ENCODE measurements at places on chromosomes 6 and 20. TPM values are rescaled to one million over a fixed set of nuclear protein-coding genes. Genes with fewer than 3 reads are reported as not detected.

DNA sequence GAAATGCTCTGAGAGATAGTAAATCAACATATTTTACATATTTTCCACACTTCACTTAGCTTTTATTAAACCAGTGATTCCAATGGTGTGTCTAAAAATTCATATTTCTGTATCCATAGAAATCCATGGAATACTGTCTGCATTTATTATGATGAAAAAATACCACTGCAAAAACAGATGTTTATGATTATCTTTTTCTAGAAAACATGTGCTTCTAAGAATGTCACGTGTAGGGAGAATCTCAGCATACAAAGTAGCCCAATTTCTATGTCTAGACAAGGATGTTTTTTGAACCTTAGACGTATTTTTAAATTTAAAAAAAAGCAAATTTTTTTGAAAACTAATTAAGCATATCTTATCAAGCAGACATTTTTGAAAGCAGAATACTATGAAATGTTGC is 622.4 kb downstream of the TENT5A start:
- no peaks in the 10 kb centered on the region for H3K27me3 ChIP-seq
- no peaks in the 10 kb centered on the region for H3K4me1 ChIP-seq
- no peak for DNase-seq
- H3K4me3 ChIP-seq = no peak overlapping the region
- H3K27ac ChIP-seq = no peak overlapping the region
- H3K36me3 ChIP-seq = no peaks in the 10 kb centered on the region

GRCh38 chr6:81694207-81694606 is 58.3 kb downstream of the TENT5A start:
- H3K36me3 ChIP-seq = no peaks in the 10 kb centered on the region
- DNase-seq = no peak
- H3K27me3 ChIP-seq = no peaks in the 10 kb centered on the region
- H3K4me1 ChIP-seq = peaks cover 2% of the 10 kb centered on the region
- H3K4me3 ChIP-seq = no peak overlapping the region
- no peak overlapping the region for H3K27ac ChIP-seq

- no peaks in the 10 kb centered on the region for H3K36me3 ChIP-seq
- H3K4me3 ChIP-seq = no peak overlapping the region
- H3K27ac ChIP-seq = no peak overlapping the region
- DNase-seq = no peak
Observed at GRCh38 chr6:3769610-3770009, 18.1 kb upstream of the PXDC1 start.

The DEFB110 gene
- total RNA-seq = not detected

DNA sequence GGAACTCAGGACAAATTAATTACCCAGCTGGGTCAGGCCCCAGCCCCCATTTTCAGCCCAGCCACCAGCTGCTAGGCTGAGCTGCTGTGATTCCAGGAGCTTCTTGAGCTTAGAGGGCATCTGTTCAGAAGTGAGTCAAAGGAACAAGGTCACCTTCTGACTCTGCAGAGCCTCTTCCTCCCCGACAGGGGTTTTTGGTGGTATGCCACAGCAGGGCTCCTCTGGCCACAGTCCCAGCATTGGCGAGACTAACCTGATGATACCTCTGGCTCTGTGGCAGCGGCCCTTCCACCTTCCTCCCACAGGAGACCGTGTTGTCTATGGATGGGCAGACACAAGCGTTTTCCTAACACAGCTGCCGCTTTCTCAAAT is 39.7 kb downstream of the ZC3H12D start:
- no peak overlapping the region for H3K4me3 ChIP-seq
- H3K4me1 ChIP-seq = peaks cover 2% of the 10 kb centered on the region
- H3K27ac ChIP-seq = no peak overlapping the region
- no peaks in the 10 kb centered on the region for H3K27me3 ChIP-seq
- no peaks in the 10 kb centered on the region for H3K36me3 ChIP-seq
- no peak for DNase-seq

- H3K4me1 ChIP-seq = no peaks in the 10 kb centered on the region
- H3K27ac ChIP-seq = no peak overlapping the region
- no peak for DNase-seq
- no peaks in the 10 kb centered on the region for H3K36me3 ChIP-seq
- no peaks in the 10 kb centered on the region for H3K27me3 ChIP-seq
Observed at GRCh38 chr6:55495277-55495676, 83.7 kb downstream of the HMGCLL1 start.

The LY6G6C gene
- not detected for total RNA-seq

DNA sequence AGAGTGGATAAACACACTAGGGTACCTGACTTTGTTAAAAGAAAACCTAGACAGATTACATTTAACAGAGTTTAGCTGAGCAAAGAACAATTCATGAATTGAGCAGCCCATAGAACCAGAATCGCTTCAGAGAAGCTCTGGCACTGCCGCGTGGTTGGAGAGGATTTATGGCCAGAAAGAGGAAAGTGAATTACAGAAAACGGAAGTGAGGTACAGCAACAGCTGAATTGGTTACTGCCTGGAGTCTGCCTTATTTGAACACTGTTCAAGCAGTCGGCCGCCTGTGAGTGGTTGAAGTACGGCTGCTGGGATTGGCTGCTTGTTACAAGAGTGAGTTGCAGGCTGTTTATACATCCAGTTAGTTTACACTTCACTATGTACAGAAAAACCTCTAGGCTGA is 253.8 kb upstream of the CDYL start:
- H3K4me1 ChIP-seq = no peaks in the 10 kb centered on the region
- no peak overlapping the region for H3K4me3 ChIP-seq
- H3K27ac ChIP-seq = no peak overlapping the region
- no peaks in the 10 kb centered on the region for H3K27me3 ChIP-seq
- H3K36me3 ChIP-seq = no peaks in the 10 kb centered on the region
- no peak for DNase-seq

The PRSS16 gene
- total RNA-seq = not detected

- peaks cover 32% of the 10 kb centered on the region for H3K4me1 ChIP-seq
- DNase-seq = no peak
- H3K4me3 ChIP-seq = no peak overlapping the region
Observed at GRCh38 chr6:16698162-16698533, 63.1 kb downstream of the ATXN1 start.

DNA sequence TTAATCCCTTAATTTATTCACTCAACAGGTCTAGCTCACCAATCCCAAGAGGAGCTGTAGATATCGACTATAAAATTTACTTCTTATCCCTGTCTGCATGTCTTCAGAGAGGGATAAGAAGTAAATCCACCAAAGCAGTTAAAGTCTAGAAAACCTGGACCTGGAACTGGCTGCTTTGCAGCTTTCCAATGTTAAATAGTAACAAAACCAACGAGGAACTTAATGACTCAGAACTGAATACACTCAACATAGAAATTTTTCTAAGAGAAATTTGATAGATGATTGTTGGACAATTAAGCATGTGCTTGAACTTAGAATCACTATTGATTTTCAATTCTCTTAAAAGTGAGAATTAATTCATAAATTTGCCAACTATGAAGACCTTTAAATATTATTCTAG is 11.5 kb upstream of the TMEM244 start:
- H3K36me3 ChIP-seq = no peaks in the 10 kb centered on the region
- no peaks in the 10 kb centered on the region for H3K27me3 ChIP-seq

DNA sequence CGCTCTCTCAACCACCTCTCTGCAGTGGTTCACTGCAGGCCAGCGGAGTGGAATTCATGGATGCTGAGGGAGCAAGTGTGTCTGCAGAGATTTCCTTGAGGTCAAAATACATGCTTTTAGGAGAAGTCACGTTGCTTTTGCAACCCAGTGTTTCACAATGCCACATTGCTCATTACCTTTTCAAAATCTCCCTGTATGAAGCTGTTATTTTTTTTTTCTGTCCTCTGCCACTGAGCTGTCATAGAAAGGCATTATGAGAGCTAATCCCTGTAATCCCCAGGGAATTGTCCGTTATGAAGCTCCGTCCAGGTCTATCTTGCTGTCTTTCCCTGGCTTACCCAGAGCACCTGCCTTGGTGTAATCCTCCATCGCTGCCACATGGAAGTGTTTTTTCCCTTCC is 60.5 kb upstream of the SLC22A23 start:
- no peaks in the 10 kb centered on the region for H3K36me3 ChIP-seq
- H3K27ac ChIP-seq = no peak overlapping the region
- H3K4me1 ChIP-seq = peaks cover 4% of the 10 kb centered on the region

DNA sequence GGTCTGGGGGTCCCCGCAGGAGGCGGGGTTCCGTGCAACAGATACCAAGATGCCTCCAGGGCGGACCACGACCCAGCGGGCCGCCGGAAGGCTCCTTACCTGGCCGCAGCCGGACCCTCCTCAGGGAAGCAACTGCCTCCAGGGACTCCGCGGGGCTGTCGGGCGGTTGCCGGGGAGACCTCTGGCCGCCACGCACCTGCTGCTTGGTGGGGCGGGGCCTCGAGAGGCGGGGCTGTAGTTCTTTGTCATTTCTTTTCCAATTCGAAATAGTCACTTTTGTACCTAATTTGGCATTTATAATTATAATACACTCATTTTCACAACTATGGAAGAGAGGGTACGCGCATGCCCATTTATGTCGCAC is 647 bp downstream of the AK9 start:
- H3K36me3 ChIP-seq = no peaks in the 10 kb centered on the region
- no peak for DNase-seq
- peak overlapping the region; percentile 93 for H3K27ac ChIP-seq
- H3K4me1 ChIP-seq = peaks cover 6% of the 10 kb centered on the region
- H3K4me3 ChIP-seq = peak overlapping the region; percentile 74
- H3K27me3 ChIP-seq = no peaks in the 10 kb centered on the region

DNA sequence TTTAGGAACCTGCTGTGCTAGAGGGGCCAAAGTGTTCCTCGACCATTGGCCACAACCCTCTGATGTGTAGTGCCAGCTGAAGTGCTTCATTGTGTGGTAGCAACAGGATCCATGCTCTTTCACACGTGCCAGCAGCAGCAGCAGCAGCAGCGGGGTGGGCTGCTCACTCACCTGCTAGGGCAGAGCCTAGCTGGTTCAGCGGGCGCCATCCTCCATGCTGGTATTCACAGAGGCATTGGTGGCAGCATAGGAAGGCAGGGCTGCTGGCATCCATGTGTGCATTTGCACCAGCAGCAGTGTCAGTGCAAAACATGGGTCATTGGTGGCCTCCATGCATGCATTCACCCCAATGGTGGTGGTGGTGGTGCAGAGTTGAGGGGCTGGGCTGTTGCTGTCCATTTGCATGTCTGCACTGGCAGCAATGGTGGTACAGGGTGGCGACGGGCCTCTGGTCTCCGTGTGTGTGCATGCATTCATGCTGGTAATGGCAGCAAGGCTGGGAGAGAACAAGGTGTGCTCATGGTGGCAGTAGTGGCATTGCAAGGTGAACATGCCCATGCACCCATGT is 13.2 kb upstream of the TINAG start:
- no peaks in the 10 kb centered on the region for H3K27me3 ChIP-seq
- no peaks in the 10 kb centered on the region for H3K4me1 ChIP-seq
- no peaks in the 10 kb centered on the region for H3K36me3 ChIP-seq
- no peak overlapping the region for H3K27ac ChIP-seq
- DNase-seq = no peak
- no peak overlapping the region for H3K4me3 ChIP-seq

Data from esophagus muscularis mucosa (tissue), 4 donors.